Heart left ventricle (tissue), 16 donors: ENCODE measurements at places on chromosomes 2 and 18. TPM values are rescaled to one million over a fixed set of nuclear protein-coding genes. Genes with fewer than 3 reads are reported as not detected.

GRCh38 chr18:56756966-56757365 is 105.8 kb downstream of the WDR7 start:
- peaks cover 7% of the 10 kb centered on the region for H3K4me1 ChIP-seq
- no peaks in the 10 kb centered on the region for H3K27me3 ChIP-seq
- H3K36me3 ChIP-seq: peaks cover 7% of the 10 kb centered on the region
- no peak overlapping the region for H3K27ac ChIP-seq
- DNase-seq: peak; percentile 34

Gene DNAH7
- 0.50 TPM for total RNA-seq

Gene MAP3K19
- not detected for total RNA-seq

- no peak overlapping the region for H3K4me3 ChIP-seq
- no peaks in the 10 kb centered on the region for H3K36me3 ChIP-seq
- no peaks in the 10 kb centered on the region for H3K27me3 ChIP-seq
- no peak for DNase-seq
Observed at GRCh38 chr2:31997653-31998052, 13.2 kb downstream of the MEMO1 start.

- H3K4me1 ChIP-seq: peaks cover 9% of the 10 kb centered on the region
- no peak overlapping the region for H3K4me3 ChIP-seq
- H3K27ac ChIP-seq: no peak overlapping the region
- H3K36me3 ChIP-seq: no peaks in the 10 kb centered on the region
- peak; percentile 45 for DNase-seq
Observed at GRCh38 chr2:96152304-96153161, 7.3 kb upstream of the DUSP2 start.

- peaks cover 11% of the 10 kb centered on the region for H3K27me3 ChIP-seq
- H3K36me3 ChIP-seq: no peaks in the 10 kb centered on the region
- H3K27ac ChIP-seq: no peak overlapping the region
- DNase-seq: no peak
Observed at GRCh38 chr18:11757084-11757590, 68.1 kb downstream of the GNAL start.

- no peaks in the 10 kb centered on the region for H3K27me3 ChIP-seq
- no peak for DNase-seq
- H3K36me3 ChIP-seq: no peaks in the 10 kb centered on the region
- H3K4me3 ChIP-seq: no peak overlapping the region
Observed at GRCh38 chr2:133790711-133791110, 222.4 kb upstream of the NCKAP5 start.

Gene FAM168B
- 86.9 TPM for total RNA-seq

DNA sequence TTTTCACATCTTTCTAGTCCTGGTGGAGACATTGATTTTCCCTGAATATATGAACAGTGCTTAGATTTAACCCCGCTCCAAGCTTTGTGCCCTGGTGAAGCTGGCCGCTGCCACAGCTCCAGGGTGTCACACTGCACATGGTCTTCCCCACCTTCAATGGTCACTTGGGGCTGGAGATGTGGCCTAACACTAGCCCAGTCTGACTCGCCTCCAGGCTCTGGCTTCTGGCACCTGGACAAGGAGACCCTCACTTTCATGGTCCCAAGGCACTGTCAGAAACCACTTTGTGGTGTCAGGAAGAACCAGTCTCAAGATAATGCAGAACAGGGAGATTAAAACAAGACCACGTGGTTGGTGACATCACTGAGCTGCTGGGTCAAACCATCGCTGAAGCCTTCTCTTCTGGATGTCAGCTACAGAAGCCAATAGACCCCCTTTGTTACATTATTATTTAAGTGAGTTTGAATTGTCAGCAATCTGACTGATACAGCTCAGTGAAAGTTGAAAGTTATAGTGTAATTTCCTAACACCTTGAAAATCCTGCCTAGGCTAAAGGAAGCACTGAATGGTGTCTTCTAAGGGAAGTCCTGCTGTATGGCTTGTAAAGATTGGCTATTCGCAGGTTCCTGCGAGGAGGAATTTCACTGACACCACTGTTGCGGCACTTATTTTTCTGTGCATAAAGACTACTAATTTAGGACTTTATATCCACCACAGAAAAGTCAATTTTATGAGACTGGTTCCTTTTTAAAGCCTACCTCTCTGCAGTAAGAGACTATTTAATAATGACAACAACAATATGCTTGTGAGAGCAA is 55.0 kb upstream of the CTDP1 start:
- H3K4me3 ChIP-seq: no peak overlapping the region
- DNase-seq: peak; percentile 15
- peaks cover 5% of the 10 kb centered on the region for H3K4me1 ChIP-seq
- no peaks in the 10 kb centered on the region for H3K36me3 ChIP-seq

GRCh38 chr2:39516347-39517101 is 79.4 kb upstream of the MAP4K3 start:
- H3K27ac ChIP-seq: peak overlapping the region; percentile 81
- H3K27me3 ChIP-seq: no peaks in the 10 kb centered on the region
- peaks cover 47% of the 10 kb centered on the region for H3K4me1 ChIP-seq
- H3K4me3 ChIP-seq: no peak overlapping the region
- H3K36me3 ChIP-seq: no peaks in the 10 kb centered on the region

Gene IL1B
- total RNA-seq: 3.9 TPM

DNA sequence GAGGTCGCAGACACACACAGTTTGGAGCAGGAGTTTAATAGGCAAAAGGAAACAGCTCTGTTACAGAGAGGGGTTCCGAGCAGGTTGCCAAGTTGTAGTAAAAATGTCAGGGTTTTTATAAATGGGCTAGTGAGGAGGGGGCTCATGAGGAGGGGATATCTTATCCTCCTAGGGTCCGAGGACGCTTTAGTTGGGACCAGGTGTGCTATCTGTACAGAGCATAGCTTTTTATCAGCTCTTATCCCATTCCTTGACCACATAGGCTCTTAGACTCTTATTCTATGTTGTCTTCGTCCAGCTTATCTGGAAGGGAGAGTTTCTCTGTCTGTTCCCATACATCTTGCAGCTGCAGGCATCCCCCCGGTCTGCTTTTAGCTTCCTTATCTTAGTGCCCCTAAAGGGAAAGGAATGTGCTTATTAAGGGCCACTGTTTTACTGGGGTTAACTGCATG is 44.7 kb downstream of the PDK1 start:
- H3K27ac ChIP-seq: no peak overlapping the region
- no peak overlapping the region for H3K4me3 ChIP-seq
- peaks cover 6% of the 10 kb centered on the region for H3K4me1 ChIP-seq

GRCh38 chr18:44543387-44543786 is 137.3 kb upstream of the SETBP1 start:
- H3K27ac ChIP-seq: no peak overlapping the region
- H3K4me1 ChIP-seq: no peaks in the 10 kb centered on the region
- no peaks in the 10 kb centered on the region for H3K36me3 ChIP-seq
- DNase-seq: no peak
- no peak overlapping the region for H3K4me3 ChIP-seq

Gene EML6
- total RNA-seq: 0.25 TPM
